ENCODE measurements at places on chromosomes 16 and 17.
A peak's percentile ranks its signal among the peaks of the same experiment; 100 is the strongest.

GRCh38 chr16:49495596-49496355, 122.2 kb downstream of the C16orf78 start:
- peak; percentile 45 for DNase-seq

DNA sequence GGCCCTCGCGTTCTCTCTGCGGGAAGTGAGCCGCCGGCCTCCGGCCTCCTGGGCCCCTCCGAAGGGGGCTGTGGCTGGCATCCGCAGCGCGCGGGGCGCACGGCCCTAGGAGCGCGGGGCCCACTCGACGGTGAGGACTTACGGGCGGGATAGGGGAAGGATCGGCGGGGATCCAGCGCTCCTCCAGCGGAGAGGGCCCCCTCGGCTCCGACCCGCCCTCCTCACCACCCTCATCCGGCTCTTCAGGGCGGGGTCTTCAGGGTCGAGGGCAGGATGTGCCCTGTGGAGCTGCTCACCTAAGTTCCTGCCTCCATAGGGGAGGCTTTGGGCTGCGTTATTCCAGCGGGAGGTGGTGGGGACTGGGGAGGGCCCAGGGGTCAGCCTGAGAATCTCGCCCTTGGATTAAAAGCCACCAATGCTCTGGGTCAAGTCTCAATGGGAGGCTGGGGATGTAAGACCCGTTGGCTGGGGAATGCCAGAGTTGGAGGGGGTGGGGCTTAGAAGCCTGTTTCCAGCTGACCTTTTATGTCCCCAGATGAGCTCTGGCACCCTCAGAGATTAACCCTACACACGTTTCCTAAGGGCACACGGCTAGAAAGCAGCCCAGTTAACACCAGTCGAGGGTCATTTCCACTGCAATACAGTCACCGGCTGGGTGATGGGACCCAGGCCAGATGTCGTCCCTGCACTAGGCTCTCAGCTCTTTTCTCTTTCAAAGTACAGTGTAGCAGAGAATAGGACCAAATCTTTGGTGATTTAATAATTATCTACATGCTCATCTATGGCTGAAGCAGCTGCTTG, 13.4 kb downstream of the TBX2 start:
- DNase-seq = no peak

DNA sequence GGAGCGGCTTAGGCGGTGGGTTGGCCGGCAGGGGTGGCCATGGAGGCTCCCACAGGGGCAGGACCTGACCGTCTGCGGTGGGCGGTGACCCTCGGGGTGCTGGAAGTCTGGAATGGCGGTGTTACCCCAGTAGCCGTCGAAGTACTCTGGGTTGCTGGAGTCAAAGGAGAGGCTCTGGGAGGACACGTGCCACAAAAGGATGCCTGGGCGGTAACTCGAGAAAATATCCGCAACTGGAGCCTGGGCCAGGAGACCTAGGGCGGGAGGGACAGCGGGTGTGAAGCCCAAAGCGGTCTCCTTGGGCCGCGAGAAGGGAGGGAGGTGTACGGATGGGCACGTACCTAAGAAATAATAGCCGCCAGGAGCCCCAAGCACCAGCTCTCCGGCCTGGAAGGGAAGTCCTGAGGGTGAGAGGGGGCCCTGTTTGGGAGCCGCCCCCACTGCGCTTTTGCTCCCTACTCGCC, 4.6 kb downstream of the ITGA2B start:
- DNase-seq = no peak

GRCh38 chr17:4739122-4740024, at the start of the genes CXCL16 and ZMYND15:
TSS of gene CXCL16 (minus strand) at chr17:4739928. CDS start at chr17:4739339, 589 bp downstream.
TSS of gene ZMYND15 (plus strand) at chr17:4739833. CDS start at chr17:4740549, 716 bp downstream.
- peak; percentile 88 for DNase-seq

GRCh38 chr17:78774453-78774852, 7.6 kb downstream of the CYTH1 start:
- no peak for DNase-seq

GRCh38 chr17:35167666-35168065, 20.0 kb downstream of the UNC45B start:
- no peak for DNase-seq

GRCh38 chr17:40298726-40299125, 10.3 kb upstream of the RARA start:
- DNase-seq = no peak

GRCh38 chr16:55389426-55390073, 65.5 kb downstream of the IRX6 start:
- peak; percentile 86 for DNase-seq

DNA sequence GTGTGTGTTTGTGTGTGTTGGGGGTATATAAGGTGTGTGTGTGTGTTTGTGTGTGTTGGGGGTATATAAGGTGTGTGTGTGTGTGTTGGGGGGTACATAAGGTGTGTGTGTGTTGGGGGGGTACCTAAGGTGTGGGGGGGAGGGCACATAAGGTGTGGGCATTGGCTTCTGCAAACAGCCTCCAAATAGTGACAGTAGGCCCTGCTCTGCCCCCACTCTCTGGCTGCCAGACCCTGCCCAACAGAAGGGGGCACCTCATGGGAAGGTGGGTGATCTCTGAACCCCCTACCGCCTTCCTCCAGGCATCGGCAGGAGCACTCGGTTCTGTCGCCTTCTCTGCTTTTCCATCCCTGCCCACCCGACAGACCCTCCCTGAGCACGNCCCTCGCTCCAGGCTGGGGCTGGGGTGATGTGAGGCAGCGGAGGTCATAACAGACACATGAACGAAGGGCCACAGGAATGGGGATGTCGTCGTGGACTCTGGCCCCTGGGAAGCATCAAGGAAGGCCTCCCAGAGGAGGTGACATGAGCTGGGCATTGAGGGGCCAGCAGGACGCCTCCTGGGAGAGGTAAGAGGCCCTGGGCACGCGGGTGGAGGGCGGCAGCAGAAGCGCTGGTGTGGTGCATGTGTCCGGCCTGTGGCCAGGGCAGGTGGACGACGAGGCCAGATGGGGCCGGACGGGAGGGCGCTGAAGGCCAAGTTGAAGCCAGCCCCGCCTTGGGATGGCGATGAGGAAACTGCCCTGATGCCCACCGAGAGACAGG, 136.6 kb upstream of the RPH3AL start:
- DNase-seq = peak; percentile 71

GRCh38 chr17:13572581-13572980, 29.1 kb downstream of the HS3ST3A1 start:
- DNase-seq = no peak

DNA sequence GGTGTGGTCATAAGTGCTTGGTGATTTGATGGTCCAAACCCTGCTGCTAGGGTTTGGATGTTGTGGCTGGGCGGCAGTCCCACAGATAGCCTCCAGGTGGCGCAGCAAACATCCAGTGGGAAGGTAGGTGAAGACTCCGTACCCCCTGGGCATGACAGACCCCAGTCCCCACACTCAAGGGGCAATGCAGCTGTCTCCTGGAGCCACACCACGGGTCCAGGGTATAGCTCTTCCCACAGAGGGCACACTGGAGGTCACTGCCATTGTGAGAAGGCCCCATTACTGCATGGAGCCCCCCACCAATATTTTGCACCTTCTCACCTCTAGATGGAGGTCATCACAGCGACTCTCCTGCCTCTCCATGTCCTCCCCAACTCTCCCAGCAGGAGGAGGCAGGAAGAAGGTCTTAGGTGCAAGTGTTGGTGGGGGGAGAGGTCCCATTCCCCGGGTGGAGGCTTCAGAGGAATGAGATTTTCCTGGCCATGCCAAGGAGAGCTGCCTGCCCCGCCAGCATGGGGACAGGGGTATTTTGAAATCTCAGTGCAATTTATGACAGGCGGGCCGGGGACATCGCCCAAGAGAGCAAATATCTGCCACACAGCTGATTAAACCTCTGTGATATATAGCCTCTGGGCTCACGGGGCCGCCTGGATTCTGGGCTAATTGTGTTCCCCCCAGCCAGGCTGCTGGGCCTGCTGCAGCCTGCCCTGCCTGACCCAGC, 17.1 kb upstream of the C17orf113 start:
- DNase-seq = peak; percentile 82

GRCh38 chr16:68061396-68061795, 23.8 kb upstream of the NFATC3 start:
- DNase-seq = no peak

DNA sequence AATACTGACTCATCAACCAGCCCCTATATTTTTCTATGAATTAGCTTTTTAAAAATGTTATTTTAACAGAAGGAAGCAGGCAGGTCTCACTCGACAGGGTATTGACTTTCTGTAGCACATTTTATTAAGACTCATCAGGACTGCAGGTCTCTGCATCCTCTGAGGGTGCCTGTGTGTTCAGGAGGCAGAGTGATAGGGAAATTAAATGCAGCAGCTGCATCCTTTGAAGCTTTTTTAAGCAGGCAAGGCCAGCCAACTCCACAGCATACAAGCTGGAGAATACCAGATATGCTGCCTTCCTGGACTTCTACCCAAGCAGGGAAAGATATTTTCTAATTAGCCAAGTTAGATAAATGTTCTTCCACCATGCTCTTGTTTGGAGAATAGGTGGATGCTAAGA, 124.9 kb downstream of the WSCD1 start:
- no peak for DNase-seq

Measured in upper lobe of right lung (tissue), 1 donor.